ENCODE measurements at places on chromosomes 12 and 14.

- DNase-seq: no peak
These were observed 20.8 kb upstream of the AMN start for GRCh38 chr14:102901633-102902032.

DNA sequence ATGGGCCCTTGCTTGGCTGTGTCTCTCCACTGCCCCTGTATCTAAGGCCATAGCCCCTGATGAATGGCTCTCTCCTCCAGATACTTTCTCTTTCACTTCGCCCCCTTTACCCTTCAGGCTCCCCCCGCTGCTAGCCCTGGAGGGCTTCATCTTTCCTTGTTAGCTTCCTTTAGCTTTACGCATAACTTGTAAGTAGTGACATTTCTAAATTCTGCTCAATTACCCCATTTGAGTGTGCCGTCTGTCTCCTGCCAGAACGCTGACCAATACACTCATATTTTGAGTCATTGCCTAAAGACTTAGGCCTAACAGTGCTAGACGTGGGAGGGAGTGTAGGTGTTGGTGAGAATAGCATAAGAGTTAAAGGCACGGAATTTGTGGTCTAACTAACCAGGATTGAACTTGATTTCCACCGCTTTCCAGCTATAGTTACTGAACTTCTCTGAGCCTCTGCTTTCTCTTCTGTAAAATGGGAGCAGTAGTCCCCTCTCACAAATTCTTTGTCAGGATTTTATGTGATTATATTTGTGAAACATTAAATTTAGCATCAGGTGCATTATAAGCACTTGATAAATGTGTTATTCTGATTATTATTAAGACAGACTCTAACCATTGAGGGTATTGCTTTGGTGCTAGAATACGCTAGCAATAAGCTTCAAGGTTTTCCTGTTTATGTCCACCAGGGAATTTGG lies 129.3 kb downstream of the ZFP36L1 start:
- DNase-seq: no peak

DNA sequence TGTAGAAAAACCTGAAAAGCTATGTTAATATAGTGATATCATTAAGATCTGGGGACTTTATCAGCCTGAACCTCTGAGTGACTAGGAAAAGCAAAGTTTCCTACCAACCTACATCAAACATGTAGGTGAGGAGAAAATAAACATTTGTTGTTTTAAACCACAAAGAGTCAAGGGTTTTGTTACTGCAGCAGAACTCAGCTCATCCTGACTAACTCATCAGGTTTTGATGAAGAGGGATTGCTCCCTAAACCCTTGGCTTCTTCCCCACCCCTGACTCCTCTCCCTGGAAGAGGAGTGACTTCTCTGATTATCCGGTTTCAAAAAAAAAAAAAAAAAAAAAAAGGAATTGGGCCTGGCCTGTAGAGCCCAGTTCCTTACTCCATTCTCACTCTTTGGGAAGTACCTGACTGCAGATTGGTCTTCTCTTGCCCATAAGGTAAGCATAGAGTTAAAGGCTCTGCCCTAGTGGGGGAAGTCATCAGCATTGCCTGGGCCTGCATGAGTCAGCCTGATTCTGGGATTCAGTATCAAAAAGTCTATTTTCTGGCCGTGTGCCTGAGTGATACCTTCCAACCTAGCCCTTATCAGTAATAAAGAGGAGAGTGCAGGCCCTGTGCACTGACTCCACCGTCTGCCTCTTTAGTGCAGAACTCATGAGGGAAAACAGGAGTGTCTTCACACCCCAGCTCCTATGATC lies 16.9 kb downstream of the BDKRB1 start:
- DNase-seq: no peak

GRCh38 chr12:24913130-24913529 lies 35.8 kb downstream of the BCAT1 start:
- DNase-seq: no peak

- no peak for DNase-seq
These were observed 27.6 kb downstream of the CCDC63 start for GRCh38 chr12:110874351-110874750.

- no peak for DNase-seq
These were observed 52.8 kb downstream of the AKAP6 start for GRCh38 chr14:32381869-32382268.

- no peak for DNase-seq
These were observed 871.4 kb downstream of the C12orf50 start for GRCh38 chr12:87157791-87158190.

GRCh38 chr12:77442633-77443032 lies 377.3 kb upstream of the E2F7 start:
- DNase-seq: no peak

DNA sequence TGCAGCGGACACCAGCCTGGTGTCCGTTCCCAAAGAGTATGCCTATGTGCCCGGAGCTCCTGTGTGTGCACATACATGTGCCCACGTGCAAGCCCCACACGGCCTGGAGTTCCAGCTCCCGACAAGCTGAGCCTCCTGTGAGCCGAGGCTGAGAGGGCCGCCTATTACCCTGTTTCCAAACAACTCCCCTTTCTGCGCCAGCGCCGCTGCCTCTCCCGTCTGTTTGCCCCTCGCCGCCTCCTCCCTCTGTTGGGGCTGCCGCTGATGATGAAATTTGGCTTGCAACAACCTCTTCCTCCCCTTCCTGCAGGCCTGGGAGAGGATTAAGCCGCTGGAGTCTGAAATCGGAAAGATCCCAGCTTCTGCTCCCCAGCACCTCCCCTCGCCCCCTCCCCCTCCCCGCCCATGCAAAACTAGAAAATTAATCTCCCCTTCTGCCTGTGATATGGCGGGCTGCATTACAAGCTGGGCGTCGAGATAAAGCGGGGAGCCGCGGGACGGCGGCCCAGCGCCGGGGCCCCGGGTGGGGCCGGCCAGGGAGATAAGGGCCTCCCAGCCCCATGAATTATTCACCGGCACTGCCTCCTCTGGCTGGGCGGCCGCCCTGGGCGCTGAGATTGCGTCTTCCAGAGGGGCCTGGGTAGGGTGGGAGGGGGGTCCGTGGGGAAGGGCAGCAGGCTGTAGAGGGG lies 6.8 kb upstream of the ASIC1 start:
- DNase-seq: no peak

- no peak for DNase-seq
These were observed 469.6 kb downstream of the NPAS3 start for GRCh38 chr14:33408291-33408690.

DNA sequence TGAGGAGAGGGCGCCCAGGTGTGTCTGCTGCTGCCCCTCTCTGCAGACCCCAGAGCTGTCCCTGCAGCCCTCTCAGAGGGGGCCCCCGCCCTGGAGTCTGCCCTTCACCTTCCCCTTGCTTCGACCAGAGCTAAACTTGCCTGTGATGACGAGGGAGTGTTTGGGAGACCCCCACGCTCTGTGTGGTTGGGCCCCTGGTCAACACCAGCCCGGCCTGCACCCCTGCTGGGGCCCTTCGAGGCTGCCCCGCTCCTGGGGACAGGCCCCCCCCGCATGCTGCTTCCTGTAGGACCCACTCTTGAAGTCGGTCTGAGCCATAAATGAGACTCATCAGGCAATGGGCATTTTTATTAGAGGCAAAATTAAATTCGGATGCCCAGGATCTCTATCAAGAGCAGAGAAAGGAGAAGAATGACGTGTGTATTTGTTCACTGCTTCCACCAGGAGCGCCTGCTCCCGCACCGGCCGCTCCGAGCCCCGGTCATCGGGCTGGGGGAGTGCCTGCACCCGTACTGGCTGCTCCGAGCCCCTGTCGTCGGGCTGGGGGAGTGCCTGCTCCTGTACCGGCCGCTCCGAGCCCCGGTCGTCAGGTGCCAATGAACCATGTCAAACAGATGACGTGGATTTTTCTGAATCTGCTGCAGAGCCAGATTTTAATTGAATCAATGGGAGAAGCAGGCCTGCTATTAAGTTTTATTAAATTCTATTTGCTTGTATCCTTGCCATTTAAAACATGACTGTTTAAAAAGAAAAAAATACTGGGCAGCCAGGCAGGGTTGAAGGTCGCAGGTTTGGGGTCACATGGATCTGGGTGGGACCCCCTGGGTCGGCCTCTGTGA lies 47.7 kb downstream of the NOC4L start:
- DNase-seq: no peak

DNA sequence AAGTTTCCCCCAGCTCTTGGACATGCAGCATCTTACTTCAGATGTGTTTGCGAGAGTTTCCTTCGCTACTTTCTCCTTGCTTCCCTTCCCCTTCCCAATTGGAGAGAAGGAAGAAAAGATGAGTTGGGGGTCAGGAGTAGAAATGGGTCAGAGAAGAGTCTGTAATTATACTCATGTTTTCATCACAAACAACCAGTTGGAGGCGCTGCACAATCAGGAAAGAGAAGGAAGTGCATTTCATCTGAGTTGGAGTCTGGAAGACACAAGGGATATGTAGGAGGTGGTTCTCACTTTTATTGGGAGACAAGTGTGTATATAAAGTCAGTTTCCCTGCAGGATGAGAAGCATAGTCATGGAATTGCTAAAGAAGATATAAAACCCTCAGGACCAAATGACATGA lies 31.3 kb upstream of the VSX2 start:
- no peak for DNase-seq

DNA sequence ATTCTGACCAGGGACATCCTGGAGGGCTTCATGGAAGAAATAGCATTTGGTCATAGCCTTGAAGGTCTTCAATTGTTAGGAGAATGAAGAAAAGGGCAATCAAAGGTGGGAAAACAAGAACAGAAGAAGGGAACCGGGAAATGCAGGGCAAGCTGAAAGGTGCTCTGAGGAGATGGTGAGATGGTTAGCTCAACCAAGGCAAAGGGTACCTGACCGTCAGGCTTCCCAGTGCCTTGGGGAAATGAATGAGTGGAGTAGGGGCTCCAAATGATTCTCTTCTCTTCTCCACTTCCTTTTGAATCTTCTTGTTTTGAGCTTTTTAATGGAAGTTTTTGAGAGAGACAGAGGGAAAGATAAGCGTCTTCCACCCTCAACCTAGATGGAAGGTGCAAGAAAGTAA lies 155.6 kb upstream of the PWP1 start:
- DNase-seq: no peak

DNA sequence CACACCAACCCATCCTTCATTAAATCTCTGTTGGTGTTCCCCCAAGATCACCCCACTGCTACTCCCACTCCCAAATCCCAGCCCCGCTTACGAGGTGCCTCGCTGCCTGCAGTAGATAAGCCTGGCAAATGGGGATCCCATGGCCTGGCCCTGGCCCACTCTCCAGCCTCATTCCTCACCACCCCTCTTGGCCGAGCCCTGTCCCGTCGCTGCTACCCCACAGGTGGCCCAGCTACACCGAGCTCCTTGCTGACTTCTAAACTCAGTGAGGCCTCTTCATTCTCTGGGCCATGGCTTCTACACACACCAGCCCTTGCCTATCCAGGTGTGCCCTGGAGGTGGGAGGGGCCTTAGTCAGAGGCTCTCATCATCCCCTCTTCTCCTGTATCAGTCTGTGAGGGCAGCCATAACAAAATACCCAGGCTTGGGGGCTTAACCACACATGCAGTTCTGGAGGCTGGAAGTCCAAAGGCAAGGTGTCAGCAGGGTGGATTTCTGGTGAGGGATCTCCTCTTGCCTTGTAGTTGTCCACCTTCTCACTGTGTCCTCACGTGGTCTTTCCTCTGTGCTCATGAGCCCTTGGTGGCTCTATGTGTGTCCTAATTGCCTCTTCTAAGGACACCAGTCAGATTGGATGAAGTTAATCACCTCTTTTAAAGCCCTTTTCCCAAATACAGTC lies 92.8 kb downstream of the PRMT8 start:
- DNase-seq: no peak

DNA sequence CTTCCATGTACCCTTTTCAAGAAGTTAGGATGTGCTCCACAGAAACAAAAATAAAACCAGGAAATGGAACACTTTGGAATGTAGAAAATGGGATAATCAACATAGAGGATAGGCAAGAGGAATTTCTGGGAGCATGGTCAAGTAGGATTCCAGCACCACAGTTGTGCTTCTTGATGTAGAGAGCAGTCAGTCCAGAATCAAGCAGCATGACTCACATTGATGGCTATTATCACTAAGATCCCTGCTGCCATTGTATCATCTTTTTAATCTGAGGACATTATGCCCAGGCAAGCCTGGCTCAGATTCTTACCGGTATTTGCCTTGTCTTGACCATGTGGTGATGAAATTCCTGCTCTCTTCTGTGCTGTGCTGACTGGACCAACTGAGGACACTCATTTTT lies 5.7 kb downstream of the ETFRF1 start:
- no peak for DNase-seq

DNA sequence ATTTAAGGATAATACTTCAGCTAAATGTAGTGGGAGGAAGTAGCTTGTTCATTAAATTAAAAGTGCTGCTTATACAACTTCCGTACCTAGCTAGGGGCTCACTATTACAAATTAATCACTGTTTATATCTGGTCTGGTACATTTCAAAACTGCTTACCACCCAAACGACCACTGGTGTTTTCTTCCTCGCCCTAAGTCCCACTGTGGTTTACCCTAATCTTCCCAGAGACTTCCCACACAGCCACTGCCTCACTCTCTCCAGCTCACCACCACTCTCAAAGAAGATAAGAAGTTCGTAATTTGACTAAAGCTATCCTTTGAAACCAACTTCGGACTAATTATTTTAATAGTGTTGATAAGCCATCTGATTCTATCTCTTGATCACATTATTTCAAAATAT lies 62.6 kb downstream of the PLXNC1 start:
- DNase-seq: no peak

- no peak for DNase-seq
These were observed 128.6 kb downstream of the ACSS3 start for GRCh38 chr12:81206429-81206828.

DNA sequence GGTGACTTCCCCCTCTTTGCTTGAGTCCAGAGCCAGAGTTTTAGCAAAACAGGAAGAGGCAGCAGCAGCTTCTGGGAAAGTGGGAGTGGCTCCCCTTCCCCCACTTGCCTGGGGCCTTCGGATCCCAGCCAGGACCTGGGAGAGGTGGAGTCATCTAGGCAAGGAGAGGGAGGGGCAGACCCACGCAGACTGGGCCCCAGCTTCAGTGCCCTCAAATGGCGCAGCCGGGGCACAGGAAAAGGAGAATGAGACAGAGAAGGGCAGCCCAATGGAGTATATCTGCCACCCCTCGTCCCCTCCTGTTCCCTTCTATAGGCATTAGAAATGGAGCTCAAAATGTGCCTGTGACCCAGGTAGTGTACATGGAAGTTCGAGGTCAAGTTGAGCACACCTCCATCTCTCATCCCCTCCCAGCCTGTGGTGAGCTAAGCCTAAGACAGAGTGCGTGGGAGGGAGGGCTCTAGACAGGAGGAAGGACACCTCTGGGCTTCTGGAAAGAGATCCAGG lies 9.3 kb upstream of the HDAC7 start:
- no peak for DNase-seq

- DNase-seq: no peak
These were observed 312.4 kb downstream of the RPAP3 start for GRCh38 chr12:47393403-47393790.

Data from stimulated activated CD4-positive, alpha-beta T cell treated with anti-CD3 and anti-CD28 coated beads, Interleukin-15, amount 100 ng/mL, for 1 hour (primary cell).